Breast epithelium (tissue), 4 donors: ENCODE measurements at places on chromosomes 16 and 17.
A peak's percentile ranks its signal among the peaks of the same experiment; 100 is the strongest.

DNA sequence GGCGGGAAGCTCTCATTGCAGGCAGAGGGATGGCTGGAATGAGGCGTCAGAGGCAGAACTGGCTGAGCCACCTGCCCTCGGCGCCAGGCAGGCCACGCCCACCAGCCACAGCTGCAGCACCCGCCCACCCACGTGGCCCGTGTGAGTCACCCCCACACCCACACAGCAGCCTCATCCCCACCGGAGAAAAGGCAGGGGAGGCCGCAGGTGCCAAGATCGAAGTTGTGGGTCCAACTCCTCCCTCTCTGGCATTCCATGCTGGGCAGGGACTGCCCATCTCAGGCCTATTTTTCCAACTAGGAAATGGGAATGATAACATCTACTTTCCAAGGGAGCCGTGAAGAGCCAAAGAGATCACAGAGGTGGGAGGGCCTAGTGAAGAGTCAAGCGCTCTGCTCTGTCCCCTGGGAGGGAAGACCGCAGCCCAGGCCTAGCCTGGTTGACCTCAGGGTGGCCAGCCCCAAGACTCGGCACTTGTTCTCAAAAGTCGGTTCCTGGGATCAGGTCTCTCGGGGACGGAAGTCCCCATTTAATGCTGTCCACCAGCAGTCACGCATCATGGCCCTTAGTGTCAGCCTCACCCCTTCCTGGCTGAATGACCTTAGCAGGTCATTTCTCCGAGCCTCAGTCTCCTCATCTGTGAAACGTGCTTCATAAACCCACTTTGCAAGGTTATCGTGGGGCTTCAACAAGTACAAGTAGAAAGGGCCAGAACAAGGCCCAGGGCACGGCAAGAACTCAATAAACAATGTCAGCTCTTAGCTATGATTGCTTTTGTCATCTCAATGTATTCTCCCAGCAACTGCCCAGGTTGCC is at the start of gene TRPV3:
Gene TRPV3 (minus strand): TSS at position 45 of the 816 bp plus-strand sequence. CDS start 2,962 bp downstream, outside the sequence.
- peak; percentile 71 for DNase-seq

- no peak for DNase-seq
These were observed 65.1 kb downstream of the SDR42E1 start for GRCh38 chr16:81946206-81946605.

DNA sequence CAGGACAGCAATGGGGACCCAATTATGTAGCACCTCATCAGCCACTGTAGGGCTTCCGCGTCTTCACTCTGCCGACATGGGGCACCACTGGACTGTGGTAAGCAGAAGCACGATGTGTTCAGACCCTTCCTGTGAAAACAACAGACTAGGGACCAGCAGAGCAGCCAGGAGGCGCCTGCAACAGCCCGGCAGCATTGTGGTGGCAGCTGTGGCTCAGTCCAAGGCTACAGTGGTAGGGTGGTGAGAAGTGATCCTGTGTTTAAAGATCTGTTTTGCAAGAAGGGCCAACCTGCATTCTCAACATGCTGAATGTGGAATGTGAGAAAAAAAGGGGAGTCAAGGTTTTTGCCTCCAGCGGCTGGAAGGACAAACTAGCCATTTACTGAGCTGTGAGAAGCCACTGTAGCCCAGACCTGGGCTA is 80.8 kb downstream of the GAS7 start:
- DNase-seq = no peak

DNA sequence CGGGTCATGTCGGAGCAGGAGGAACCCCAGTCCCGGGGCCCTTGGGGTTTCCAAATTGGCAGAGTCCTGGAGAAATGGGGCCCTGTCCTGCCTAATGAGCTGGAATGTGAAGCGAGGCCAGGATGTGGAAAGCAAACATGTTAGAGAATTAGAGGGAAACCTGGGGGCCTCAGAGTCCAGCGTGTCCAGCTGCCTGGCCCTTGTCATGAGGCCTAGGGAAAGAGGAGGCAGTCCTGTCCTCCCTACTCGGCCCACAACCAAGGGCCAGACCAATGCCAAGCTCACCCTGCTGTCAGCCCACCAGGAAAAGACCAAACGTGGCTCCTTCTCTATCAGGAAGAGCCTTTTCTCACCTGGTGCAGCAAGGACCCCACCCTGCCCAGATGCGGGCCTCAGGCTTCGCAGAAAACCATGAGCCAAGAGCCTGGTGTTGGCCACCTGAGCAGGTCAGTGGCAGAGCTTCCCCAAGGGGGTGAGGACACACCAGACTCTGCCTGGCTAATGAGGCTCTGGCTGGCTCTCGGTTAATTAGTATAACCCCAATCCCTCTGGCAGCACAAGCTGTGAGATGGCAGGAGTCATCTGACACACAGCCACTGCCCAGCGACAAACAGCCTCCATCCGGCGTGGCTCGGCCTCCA is 10.1 kb downstream of the TEKT5 start:
- DNase-seq = no peak

DNA sequence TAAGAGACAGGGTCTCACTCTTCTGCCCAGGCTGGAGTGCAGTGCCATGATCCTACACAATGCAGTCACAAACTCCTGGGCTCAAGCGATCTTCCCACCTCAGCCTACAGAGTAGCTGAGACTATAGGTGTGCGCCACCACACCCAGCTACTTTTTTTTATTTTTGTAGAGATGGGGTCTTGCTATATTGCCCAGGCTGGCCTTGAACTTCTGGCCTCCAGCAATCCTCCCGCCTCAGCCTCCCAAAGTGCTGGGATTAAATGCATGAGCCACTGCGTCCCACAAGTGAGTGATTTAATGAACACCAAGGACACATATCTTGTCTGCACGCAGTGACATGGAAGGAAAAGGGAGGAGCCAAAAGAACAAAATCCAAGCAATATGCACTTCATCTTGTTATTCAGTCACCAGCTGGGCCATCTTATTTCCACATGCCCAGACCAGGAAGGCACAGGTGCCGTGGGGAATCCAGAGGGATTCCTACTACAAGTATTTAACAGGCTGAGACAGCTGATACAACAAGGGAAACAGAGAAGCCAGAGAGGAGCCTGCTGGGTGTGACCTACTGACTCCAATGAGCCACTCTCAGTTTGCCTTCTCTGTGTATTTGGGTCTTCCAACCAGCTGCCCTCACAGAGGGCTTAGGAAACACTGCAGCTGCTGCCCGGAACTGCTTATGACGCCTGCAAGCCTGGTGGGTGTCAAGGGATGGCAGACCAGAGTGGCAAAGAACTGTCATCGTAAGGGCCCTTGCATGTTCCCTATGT is 17.0 kb downstream of the LSM12 start:
- DNase-seq = no peak

- DNase-seq = no peak
These were observed 46.3 kb downstream of the C16orf78 start for GRCh38 chr16:49419862-49420261.

- DNase-seq = no peak
These were observed 6.0 kb downstream of the GAA start for GRCh38 chr17:80107231-80108021.

- DNase-seq = no peak
These were observed 111.7 kb downstream of the MAP2K6 start for GRCh38 chr17:69525920-69526841.

- DNase-seq = peak; percentile 76
These were observed 21.8 kb downstream of the KATNB1 start for GRCh38 chr16:57757326-57757786.

DNA sequence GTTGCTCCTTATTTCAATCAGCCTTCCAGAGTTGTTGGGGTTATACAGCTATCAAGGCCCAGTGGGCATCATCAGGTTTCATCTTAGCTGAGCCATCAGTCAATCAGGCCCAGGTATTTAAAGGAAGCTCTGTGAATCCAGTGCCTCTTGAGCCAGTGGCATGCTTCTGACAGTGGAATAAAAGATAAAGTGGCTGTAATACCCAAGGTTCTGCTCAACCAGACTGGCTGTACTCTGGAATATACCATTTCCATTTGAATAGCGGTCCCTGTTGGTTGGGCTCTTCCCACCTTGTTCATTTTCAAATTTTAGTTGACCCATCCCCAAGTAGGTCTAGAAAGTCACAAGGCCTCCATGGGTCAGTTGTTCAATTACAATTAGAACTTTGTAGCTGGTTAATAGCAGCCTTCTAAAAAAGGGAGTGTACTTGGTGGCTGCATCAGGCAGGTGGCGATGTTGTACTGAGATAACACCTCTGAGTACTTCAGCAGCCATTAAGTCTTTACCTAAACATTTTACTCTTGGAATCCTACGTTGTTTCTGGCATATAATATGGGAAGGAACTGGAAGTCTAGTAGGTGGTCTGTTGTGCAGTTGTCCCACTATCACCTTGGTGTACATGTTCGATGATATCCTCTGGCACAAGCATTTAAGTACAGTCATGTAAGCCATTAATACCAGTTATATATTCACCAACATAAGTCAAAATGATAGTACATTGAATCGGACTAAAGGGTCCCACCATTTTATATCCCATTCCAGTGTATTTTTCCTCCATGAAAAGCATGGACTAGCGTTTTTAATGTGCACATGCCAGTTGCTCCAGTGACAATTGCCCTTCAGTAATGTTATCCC is 294.1 kb downstream of the BCAS3 start:
- DNase-seq = no peak
